ENCODE measurements at places on chromosomes 6 and 20.

- peak; percentile 40 for DNase-seq
These were observed 299.9 kb upstream of the SUPT3H start for GRCh38 chr6:45677381-45678284.

DNA sequence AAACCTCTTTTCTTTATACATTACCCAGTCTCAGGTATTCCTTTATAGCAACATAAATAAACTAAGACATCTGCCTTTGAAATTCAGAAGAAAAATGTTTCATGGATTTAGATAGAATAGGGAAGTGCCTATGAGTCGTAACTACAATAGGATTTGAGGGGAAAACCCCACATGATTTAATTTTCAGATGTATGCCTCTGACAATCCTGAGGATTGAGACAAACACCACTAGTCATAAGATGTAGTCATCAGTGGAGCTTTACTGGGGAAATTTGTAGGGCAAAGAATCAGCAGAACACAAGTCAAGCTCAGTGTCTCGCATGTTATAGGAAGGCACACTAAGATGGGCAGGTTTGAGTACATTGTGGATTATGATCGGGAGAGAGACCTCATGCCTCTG is 566.4 kb downstream of the BMP2 start:
- no peak for DNase-seq

- DNase-seq = no peak
These were observed 446.3 kb downstream of the PREX1 start for GRCh38 chr20:48381353-48382120.

DNA sequence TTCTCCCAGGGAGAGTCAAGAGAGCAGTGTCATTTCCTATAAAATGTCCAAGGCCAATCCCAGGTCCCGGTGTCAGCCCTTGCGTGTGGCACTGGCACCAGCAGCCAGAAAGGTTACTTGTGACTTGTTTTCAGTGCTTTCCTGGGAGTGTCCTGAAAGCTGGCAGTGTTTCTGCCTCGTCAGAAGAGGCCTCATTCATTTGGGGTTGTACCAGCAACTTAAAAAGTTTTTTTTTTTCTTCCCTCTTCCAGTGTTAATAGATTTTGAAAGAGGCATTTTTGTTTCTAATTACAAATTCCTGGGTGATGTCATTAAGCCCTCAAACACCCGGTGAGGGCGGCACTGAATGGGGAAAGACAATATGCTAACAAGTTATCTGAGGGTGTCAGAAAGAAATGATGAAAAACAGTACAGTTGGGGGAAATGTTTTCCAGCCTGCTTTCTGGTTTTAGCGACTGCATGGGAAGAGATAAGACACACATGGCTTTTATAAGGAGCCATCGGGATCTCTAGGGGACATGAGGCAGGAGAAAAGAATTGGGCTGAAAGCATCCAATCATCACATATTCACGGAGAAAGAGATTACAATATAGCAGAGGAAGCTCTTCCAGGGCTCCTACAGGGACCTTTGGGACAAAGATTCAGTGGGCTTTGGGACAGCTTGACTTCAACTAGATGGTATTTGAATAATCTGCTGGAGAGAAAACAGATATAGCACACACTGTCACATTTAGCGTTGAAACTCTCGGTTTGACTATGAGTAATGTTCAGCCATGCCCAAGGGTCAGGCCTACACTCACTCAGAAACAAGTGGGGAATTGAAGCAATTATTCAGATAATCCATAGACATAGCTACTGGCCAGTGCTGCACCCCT is 153.0 kb downstream of the BCAS1 start:
- no peak for DNase-seq

DNA sequence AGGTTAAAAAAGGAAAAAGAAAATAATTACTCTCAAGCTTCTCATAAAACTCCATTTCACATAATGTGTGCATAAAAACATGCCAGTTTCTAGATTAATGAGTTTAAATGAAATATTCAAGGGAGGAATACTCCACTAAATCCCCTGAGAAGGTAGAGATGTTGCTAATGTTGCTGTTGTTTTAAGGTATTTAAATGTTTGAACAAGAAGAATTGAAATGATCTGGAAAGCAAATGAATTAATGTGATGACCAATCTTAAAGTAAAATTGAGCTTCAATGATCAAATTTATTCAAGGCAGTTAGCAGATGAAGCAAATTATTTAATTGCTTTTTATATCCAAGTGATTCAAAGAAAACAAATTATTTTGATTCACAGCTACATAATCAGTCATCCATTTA is 804.4 kb downstream of the EYS start:
- no peak for DNase-seq

DNA sequence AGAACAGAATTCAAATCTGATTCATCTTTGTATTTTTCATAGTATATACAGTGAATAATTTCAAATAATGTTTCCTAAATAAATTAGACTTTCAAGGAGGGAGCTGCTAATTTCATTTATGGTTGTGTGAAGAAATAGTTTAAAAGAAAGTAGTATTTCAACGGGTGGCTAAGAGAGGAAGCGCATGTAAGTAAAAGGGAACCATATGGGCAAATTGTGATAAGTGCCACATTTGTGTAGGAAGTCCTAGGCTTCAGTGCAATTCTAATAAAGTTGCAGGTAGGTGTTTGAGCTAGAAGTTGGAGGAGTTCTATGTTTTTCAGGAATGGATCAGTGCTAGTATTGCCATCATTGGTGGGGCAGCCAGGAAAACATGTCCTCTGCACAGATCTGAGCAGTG is 178.8 kb upstream of the PRDM1 start:
- DNase-seq = no peak

DNA sequence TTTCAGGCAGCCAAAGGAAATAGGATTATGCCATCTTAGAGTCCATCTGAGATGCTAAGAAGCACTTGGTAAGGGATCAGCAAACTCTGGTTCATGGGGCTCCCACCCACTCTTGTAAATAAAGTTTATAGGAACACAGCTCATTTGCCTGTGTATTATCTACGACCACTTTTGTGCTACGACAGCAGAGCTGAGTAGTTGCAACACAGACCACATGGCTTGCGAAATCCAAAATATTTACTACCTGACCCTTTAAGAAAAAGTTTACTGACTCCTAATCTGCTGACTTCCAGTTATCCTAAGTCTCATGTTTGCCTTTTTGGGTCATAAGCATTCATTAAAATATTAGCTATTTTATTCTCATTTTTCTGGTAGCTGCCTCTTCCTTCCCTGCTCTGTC is 859.0 kb downstream of the QKI start:
- no peak for DNase-seq

DNA sequence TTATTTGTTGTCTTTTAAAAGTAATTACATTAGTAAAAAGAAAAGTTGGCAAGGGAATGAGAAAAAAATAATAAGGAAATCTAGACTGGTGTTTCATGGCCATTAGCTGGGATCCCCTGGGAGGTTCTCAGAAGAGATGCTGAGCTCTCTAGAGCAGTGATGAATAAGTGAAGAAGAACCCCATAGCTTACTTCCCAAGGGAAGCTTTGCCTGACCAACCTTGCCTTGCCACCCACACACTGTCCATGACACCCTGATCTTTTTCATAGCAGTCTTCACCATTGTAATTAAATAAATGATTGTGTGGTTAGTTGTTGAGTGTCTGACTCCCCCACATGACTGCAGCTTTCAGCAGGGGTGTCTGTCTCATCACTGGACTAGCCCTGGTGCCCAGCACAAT is 5.9 kb downstream of the C6orf163 start:
- DNase-seq = no peak

- DNase-seq = peak; percentile 43
These were observed 140.1 kb downstream of the QKI start for GRCh38 chr6:163554663-163555062.

DNA sequence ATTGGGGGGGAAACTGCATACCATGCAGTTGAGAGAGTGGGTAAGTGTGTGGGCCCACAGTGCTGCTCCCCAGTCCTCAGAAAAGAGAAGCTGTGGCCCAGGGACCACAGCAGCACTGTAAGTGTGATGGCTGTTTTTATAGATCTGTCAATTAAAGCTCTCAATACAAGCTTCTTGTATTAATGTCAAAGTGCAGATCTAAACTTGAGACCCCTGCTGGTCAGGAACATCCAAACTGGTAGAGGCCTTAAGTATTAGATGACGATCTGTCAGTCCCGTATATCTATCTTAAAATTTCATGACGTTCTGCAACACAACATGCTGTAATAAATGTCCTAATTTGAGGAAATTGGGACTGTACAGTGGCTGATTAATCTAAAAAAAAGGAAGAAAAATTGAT is 74.8 kb downstream of the TULP4 start:
- no peak for DNase-seq

DNA sequence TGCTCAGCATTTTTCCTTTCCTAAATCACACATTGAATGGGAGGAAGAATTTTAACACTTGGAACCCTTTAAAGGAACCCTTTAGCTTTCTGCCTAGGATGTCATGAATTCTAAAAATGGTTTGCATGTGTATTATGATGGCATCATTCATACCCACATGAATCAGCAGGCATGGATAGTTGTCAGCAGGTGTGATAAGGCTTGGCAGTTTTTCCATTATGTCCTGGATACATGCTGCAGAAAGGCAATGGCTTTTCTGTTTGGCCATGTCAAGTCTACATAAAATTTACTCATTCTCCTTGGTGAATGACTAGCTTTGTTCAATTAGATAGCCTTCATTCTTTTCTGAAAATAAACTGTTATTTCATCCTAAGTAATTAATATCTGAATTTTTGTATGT is 353.7 kb downstream of the GRIK2 start:
- DNase-seq = no peak

DNA sequence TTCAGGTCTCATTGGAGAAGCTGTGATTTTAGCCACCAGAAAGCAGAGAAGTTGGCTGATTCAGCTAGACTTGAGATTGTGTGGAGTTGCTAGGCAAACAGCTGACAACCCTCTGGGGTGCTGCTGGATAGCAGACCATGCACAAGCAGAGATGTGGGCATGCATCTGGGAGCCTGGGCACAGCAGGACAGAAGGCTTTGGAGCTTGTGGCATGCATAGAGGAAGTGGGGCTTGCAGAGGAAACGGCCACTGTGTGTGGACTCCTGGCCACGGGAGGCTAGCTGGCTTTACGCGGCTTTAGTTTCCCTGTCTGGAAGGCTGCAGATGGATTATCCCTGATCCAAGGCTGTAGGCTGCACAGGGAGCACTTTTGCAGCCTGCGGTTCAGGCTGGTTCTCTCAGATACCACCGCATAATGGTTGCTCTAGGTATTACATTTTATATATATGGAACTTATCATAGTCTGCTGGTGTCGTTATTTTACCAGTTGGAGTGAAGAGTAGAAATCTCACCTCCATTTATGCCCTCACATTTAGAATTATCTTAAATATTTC is 10.4 kb downstream of the ZNF831 start:
- no peak for DNase-seq

DNA sequence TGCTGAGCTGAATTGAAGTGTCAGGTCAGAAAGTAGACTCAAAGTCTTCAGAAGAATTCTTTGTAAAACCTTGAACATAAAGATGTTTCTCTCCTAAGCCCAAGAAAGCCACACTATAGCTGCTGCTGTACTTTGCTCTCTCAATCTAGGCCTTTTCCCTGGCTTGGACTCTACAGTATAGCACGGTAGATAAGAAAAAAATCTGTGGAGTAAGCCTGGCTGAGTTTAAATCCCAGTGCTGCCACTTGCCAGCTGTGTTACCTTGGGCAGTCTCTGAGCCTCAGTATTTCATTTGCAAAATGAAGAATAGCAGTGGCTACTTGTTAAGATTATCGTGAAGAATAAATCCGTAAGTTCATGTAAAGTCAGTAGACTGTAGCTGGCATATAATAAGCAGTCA is 53.3 kb upstream of the UFL1 start:
- DNase-seq = no peak

- no peak for DNase-seq
These were observed 146.7 kb downstream of the PLCB4 start for GRCh38 chr20:9215539-9215938.

DNA sequence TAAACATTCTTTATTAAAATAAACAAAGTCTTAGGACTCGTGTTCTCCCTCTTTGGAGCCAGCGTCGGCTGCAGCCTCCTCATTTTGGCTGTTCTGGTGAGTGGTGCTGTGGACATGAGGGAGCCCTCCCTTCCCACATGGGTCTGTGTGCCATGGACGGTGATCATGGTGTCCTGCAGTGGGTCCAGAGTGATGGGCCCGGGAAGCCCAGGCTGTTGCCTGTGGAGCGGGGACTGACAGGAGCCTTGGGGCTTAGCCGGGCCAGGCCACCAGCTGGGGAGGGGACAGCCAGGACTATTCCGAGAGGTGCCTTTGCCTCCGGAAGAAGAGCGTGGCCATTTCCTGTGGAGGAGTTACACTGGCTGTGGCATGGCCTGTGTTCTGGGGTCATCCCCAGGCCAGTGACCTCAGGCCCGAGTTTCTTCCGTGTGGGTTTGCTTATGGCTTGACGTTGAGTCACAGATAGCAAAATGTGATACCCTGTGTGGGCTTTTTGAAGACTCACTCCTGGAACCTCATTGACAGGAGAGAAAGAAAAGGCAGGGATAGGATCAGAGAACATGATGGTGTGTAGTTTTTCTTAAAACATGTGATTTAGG is 153.4 kb downstream of the DTNBP1 start:
- no peak for DNase-seq

- DNase-seq = peak; percentile 95
These were observed at the start of gene TTPAL for GRCh38 chr20:44475694-44476560. TTPAL (plus strand) TSS chr20:44475874; CDS start chr20:44480000, 4,126 bp downstream.

- no peak for DNase-seq
These were observed 31.1 kb downstream of the RNF217 start for GRCh38 chr6:124993327-124993726.

- no peak for DNase-seq
These were observed 561.3 kb upstream of the CDH4 start for GRCh38 chr20:60690771-60691170.

- no peak for DNase-seq
These were observed 23.9 kb upstream of the SMIM13 start for GRCh38 chr6:11069760-11070159.
